ENCODE measurements at places on chromosomes 2 and 18.

- no peak for DNase-seq
Observed at GRCh38 chr2:148167855-148168254, 147.0 kb downstream of the MBD5 start.

GRCh38 chr2:241931976-241932898 lies 62.7 kb downstream of the RTP5 start:
- no peak for DNase-seq

DNA sequence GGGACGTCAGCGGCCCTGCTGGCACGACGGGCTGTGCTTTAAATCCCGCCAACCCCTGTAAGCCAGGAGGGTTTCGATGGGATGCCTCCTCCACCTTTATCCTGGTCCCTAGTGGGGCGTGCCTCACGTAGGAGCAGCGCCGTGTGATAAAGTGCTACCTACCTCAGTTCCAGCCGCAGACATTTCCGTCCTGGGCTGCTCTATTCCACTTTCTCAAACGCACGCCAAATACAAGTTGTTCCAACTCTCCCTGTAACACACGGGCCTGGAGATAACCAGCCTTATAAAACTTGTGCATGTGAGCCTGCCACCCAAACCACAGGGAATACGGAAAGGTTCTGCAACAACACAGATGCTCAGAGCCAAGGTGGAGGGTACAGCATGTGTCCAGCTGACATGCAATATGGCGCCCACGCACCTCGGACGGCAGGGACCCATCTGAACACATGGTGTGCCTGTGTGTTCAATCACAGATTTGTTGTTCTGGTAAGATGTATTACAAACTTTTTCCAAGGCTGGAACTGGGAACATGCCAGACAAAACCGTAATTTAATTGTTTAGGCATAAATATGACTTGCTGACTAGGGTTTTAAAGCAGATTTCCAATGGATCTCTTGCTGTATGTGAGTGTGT lies 47.7 kb downstream of the ZNF516 start:
- no peak for DNase-seq

DNA sequence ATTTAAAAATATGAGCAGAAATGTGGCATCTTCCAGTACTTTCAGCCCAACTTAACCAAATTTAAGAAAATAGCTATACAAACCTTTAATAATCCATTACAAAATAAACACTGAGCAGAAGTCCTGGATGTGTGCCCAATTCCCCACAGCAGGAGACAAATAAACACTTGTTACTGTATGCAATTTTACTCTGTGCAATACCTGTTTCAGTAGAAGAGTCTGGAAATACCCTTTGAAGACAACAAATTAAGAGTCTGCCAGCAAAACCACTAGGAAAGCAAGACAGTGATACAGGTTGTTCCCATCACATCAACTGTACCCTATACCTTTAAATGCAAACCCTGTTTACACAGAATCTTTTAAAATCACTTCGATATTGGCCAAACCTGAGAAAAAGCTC lies 41.4 kb upstream of the RNU4ATAC start:
- no peak for DNase-seq

DNA sequence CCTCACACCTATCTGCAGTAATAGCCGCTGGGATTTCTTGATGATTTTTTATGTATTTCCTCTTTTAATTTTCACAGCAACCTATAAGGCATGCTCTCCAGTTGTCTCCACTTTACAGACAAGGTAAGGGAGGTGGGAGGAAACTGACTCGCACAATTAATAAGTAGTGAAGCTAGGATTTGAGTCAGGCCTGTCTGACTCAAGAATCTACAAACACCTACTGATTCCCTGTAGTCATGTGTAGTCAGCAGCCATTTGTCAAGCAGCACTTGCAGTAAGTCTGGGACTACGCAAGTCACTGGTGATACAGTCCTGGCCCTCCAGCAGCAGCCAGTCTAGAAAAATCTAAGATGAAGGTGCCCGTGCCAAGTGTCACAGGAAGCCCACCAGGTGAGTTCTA lies 193.6 kb upstream of the PKDCC start:
- DNase-seq, result no peak

DNA sequence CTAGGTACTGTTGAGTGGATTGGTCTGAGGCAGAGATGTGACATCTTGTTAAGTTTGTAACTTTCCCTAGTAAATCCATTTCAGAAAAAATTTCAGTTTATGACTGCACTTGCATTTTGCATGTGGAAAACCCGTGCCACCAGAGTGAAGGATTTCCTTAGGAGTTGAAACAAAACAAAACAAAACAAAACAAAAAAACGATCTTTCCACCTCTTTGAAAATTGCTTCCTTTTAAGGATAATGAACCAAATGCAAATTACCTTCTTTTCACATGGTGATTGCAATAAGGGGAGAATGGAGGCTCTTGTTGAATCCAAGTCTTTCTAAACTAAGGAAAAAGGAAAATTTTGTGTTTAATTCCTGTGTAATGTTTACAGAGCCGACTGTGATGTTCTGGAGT lies 43.2 kb downstream of the PHLPP1 start:
- no peak for DNase-seq

- no peak for DNase-seq
Observed at GRCh38 chr18:58993260-58993659, 128.6 kb downstream of the ZNF532 start.

DNA sequence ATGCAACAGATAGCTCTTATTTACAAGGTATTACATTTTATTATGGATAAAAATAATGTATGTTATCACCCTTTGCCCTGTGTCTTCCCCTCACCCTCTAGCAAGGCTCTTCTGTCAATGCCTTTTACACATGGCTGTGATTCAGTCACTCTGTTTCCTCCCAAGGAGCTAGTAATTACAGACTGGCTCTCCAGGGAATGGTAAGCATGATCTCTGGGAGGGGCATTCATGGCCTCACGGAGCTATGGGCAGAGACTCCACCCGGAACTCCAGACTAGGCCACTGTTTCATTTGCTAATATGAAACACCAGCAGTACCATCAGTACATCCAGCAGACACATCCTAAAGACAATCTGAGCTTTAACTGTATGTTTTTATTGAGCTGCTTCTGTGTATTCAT lies 410.9 kb upstream of the CYRIA start:
- no peak for DNase-seq

- no peak for DNase-seq
Observed at GRCh38 chr2:106197878-106198277, 3.8 kb upstream of the UXS1 start.

GRCh38 chr18:48084858-48085257 lies 154.4 kb upstream of the SMAD2 start:
- DNase-seq, result no peak

DNA sequence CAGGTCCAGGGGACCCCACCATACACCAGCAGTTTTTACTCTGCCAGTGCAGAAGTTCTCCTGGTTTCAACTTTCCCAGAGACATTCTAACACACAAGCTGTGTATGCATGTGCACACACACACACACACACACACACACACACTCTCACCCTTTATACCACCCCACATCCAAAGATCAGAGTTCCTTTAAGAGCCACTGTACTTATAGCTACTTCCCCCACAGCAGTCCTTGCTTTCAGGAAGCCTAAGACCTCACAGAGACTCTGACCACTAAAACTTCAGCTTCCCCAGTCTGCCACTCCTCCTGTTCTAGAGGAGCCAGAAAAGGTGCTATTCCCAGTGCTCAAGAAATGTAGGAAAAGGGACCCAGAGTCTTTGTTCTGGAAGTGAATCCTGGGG lies 107.8 kb downstream of the ZNF521 start:
- DNase-seq, result no peak

GRCh38 chr2:59789523-59789922 lies 763.9 kb downstream of the BCL11A start:
- DNase-seq, result no peak

GRCh38 chr18:64398320-64398719 lies 249.4 kb upstream of the LINC00305 start:
- DNase-seq, result no peak

DNA sequence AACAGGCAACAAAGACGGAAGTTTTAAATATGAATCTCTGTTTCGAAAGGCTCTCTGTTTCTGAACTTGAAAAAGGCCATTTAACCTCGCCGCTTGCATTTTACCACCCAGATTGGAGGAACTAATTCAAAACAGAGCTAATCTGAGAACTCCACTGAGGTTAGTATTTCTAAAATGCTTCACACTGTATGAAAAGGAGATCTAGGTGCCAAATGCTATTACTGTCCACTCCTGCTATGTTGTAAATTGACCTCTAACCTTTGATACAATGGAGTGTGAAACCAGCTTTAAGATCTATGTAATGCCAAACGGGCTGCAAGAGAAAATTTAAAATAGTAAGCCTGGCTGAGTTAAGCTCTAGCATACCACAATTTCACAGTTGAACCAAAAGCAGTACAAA lies 364.5 kb downstream of the IRS1 start:
- DNase-seq, result no peak

GRCh38 chr2:29262681-29263260 lies 147.6 kb downstream of the CLIP4 start:
- no peak for DNase-seq

GRCh38 chr2:178811901-178812300 lies 4.7 kb upstream of the TTN start:
- no peak for DNase-seq

GRCh38 chr2:105324732-105325131 lies 4.8 kb downstream of the TGFBRAP1 start:
- no peak for DNase-seq

- DNase-seq, result no peak
Observed at GRCh38 chr18:49966090-49966489, 152.8 kb upstream of the ACAA2 start.

GRCh38 chr2:200443916-200444315 lies 66.0 kb downstream of the KCTD18 start:
- no peak for DNase-seq

GRCh38 chr2:46306330-46306751 lies 9.1 kb downstream of the EPAS1 start:
- no peak for DNase-seq

DNA sequence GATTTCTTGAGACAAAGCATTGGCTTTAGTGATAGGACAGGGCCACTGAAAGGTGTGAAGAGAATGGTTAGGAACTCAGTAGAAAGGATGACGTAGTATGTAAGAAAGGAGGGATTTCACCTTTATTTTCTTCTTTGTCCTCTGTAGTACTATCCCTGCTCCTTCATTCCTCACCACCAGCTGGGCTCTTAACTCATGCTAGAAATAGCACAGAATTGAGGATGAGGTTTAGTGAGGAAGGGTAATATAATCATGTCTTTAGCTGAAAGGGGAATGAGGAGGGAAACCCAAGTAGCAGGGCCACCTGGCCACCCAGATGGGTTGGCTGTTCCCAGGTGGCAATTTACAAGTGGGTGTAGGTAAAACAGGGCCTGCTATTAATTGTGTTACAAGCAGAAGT lies 15.2 kb downstream of the ACVR2A start:
- no peak for DNase-seq

- no peak for DNase-seq
Observed at GRCh38 chr2:230889911-230890601, 25.3 kb downstream of the ITM2C start.

DNA sequence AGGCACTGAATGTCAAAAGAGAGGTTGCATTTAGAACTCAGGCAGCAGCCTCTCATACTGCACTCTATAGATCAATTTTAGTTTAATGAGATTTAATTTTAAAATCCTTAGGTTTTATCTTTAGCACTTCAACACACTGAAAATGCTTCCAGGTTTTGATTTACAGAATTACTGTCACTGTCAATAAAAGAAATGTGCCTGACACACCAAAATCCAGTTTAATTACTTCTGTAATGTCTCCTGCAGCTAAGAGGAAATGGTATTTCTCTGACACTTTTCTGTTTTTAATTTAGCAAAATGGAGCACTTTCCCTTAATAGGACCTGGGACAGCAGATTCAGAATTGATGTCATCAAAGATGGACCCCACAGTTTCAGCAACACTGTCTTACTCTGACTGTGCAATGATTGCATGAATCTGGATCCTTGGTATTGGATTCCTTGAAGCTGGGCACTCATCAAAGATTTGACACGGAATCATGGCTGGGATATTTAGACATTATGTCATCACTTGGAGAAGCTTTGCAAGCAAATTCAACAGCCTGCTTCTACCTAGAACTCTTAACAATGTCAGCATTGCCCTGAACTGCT lies 576.5 kb downstream of the NRXN1 start:
- no peak for DNase-seq

GRCh38 chr2:217878915-217879590 lies 123.7 kb downstream of the TNS1 start:
- DNase-seq, result no peak

GRCh38 chr2:46188041-46188716 lies 109.0 kb upstream of the EPAS1 start:
- no peak for DNase-seq

- DNase-seq, result peak; percentile 81
Observed at GRCh38 chr18:3129053-3129864, 90.5 kb downstream of the MYOM1 start.

- no peak for DNase-seq
Observed at GRCh38 chr2:53724536-53724935, 43.1 kb upstream of the CHAC2 start.

GRCh38 chr2:104768694-104769093 lies 85.2 kb upstream of the POU3F3 start:
- no peak for DNase-seq

GRCh38 chr2:145383961-145384360 lies 864.0 kb upstream of the ZEB2 start:
- DNase-seq, result no peak

GRCh38 chr2:9705196-9705595 lies 74.4 kb upstream of the YWHAQ start:
- DNase-seq, result no peak

DNA sequence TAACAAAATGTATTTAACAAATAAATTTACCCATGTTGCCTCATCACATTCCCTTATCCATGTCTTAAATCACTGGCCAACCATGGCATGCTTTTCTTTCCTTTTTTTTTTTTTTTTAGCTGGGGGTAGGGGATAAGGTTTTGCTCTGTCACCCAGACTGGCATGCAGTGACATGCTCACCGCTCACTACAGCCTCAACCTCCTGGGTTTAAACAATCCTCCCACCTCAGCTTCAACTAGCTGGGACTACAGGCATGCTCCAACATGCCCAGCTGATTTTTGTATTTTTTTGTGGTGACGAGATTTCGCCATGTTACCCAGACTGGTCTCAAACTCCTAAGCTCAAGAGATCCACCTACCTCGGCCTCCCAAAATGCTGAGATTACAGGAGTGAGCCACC lies 266.4 kb downstream of the THSD7B start:
- DNase-seq, result no peak

DNA sequence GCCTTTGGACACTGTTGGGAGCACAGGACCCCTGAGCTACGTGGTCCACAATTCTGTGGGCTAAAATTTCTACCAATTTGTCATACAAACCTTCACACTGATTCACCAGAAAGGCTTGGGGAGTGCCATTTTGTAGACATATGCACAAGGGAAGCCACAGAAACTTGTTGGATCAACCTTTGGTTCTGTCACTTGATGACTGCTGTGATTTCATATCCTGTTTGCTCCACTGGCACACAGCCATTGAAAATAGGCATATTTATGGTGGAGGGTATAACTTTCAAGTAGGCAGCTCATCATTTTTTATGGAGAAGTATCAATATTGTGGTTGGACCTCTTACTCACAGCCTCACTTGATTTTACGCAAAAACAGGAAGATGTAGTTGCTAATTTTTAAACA lies 10.5 kb downstream of the NAPG start:
- no peak for DNase-seq
